ENCODE measurements at places on chromosomes 11 and 22. TPM values are rescaled to one million over a fixed set of nuclear protein-coding genes. Genes with fewer than 3 reads are reported as not detected.

The GTPBP1 gene
- 44.5 TPM for total RNA-seq

The NNMT gene
- total RNA-seq = not detected

The NRXN2 gene
- 11.5 TPM for total RNA-seq

The SEZ6L gene
- 1.2 TPM for total RNA-seq

GRCh38 chr11:134393638-134394037, 18.4 kb downstream of the B3GAT1 start:
- DNase-seq = peak; percentile 31

DNA sequence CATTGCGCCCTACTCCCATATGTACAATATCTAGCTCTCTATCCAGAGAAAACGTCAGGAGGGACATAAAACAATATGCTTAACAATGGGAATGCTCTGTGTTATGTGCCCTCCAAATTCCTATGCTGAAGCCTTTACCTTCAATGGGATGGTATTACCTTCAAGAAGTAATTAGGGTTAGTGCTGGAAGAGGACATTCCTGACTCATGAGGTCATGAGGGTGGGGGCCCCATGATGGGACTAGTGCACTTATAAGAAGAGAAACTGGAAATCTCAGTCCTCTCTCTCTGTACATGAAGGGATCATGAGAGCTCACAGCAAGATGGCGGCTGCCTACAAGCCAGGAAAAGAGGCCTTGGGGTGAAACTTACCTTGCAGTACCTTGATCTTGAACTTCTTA, 20.3 kb downstream of the MMP20 start:
- no peak for DNase-seq

GRCh38 chr22:35782504-35782903, 64.8 kb downstream of the APOL5 start:
- DNase-seq = no peak

DNA sequence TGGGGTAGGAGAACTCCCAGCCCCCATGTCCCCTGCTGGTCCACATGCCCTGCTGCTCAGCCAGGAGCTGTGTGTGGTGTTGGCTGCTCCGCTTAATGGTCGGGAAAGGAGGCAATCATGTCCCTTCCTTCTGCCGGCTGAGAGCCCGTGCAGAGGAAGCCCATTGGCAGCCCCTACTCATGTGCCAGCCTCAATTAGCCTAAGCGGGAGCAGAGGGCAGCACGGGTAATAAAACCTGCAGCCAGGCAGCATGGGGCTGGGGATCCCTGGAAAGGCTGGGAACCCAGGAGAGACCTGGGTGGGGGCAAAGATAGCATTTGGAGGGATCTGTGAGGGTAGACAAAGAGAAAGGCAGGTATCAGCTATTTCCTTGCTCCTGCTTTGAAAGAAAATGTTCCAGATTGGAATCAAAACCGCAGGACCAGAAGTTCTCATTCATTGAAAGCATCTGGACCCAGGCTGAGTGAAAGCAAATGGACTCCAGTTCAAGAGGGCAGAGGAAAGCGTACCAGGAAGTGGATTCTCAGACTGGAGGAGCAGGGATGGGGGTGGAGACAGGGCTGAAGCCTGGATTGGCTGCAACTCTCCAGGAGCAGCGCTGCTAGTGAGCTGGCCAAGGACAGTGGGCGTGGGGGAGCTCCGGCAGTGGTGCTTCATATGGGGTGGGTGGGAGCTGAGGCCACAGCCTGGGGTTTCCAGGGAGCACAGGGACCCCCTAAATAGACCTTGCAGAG, 103.4 kb upstream of the NECTIN1 start:
- no peak for DNase-seq

- no peak for DNase-seq
Measured at GRCh38 chr11:11461473-11461872, 108.4 kb upstream of the CSNK2A3 start.

The CADM1 gene
- 65.5 TPM for total RNA-seq

DNA sequence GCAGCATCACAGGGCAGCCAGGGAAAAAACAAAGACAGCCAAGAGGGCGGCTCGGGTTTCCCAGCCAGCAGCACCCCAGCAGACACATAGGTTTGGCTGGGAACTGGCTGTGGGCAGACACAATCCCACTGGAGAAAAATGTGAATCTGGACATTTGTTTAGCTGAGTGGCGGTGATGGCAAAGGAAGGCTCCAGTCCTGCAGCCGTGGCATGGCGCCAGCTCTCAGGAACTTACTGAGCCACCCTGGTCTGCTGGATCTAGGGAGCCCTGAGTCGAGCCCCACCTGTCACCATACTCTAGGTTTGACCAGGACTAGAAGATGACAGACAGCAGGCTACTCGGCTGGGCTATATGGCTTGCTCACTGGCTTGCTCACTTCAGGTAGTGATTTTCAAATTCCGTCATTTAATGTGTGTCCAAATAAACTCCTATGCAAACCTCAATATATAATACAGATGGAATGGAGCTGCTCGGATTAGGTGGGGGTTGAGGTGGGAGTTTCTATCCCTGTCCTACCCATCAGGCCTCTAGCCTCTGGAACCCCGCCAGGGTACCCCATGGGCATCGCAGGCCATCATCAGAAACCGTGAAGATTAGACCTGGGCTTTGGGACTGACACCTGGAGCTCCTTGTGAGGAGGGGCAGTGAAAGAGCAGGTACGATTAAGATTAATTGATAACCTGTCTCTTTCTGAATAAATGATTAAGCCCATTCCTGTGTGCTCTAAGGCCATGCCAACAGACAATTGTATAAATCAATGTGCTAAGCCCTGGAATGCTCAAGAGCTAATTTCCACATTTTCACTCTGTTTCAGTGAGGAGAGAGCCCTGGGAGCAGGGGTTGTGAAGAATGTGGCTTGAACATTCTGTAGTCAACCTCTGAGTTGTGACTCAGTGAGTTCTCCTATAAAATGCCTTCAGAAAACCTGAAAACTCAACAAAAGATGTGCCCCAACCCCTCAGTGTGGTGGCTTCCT, 42.5 kb downstream of the GALNT18 start:
- no peak for DNase-seq

The DNAJC24 gene
- 11.1 TPM for total RNA-seq

Data from endothelial cell (in vitro differentiated cells).